ENCODE measurements at places on chromosomes 5 and 9. TPM values are rescaled to one million over a fixed set of nuclear protein-coding genes. Genes with fewer than 3 reads are reported as not detected.

AGXT2 gene
- total RNA-seq = not detected

IFNA2 gene
- total RNA-seq = not detected

SPARC gene
- 78.7 TPM for total RNA-seq

RLN1 gene
- total RNA-seq = 0.21 TPM

JAKMIP2 gene
- not detected for total RNA-seq

PCDHB10 gene
- total RNA-seq = under 0.01 TPM

LCN12 gene
- total RNA-seq = not detected

HAND1 gene
- not detected for total RNA-seq

RAB3C gene
- total RNA-seq = not detected

FGF1 gene
- under 0.01 TPM for total RNA-seq

ORM2 gene
- not detected for total RNA-seq

CXCL14 gene
- 0.34 TPM for total RNA-seq

ZNF474 gene
- 0.28 TPM for total RNA-seq

LCN15 gene
- not detected for total RNA-seq

DMGDH gene
- 3.1 TPM for total RNA-seq

ADCY2 gene
- total RNA-seq = 0.07 TPM

PCDHGB6 gene
- total RNA-seq = 4.0 TPM

FBP1 gene
- total RNA-seq = under 0.01 TPM

LCN9 gene
- total RNA-seq = not detected

TRIO gene
- total RNA-seq = 66.3 TPM

PCDHGB7 gene
- total RNA-seq = 1.4 TPM

TMEM215 gene
- not detected for total RNA-seq

ZNF483 gene
- total RNA-seq = 0.78 TPM

LMX1B gene
- total RNA-seq = 0.14 TPM

KCNIP1 gene
- total RNA-seq = not detected

DEPDC1B gene
- total RNA-seq = 1.3 TPM

PCA3 gene
- total RNA-seq = not detected

ECPAS gene
- 140 TPM for total RNA-seq

NDUFS6 gene
- total RNA-seq = 37.1 TPM

SLCO6A1 gene
- 0.21 TPM for total RNA-seq

CCNJL gene
- 4.1 TPM for total RNA-seq

GPR21 gene
- total RNA-seq = 1.4 TPM

TMEM232 gene
- total RNA-seq = 2.8 TPM

RXFP3 gene
- total RNA-seq = not detected

HEMGN gene
- not detected for total RNA-seq

NUTM2F gene
- total RNA-seq = not detected

FIBCD1 gene
- 0.14 TPM for total RNA-seq

OTULINL gene
- total RNA-seq = 0.36 TPM

MEGF9 gene
- 22.9 TPM for total RNA-seq

Data from nasal cavity respiratory epithelium epithelial cell of viscerocranial mucosa (primary cell).